Left hindlimb (tissue), 1 donor: ENCODE measurements at places on chromosomes 3 and 15.

GRCh38 chr15:65638681-65639089 is 16.9 kb downstream of the SLC24A1 start:
- DNase-seq, result no peak

GRCh38 chr3:183819831-183820230 is 5.5 kb downstream of the MAP6D1 start:
- DNase-seq, result no peak

DNA sequence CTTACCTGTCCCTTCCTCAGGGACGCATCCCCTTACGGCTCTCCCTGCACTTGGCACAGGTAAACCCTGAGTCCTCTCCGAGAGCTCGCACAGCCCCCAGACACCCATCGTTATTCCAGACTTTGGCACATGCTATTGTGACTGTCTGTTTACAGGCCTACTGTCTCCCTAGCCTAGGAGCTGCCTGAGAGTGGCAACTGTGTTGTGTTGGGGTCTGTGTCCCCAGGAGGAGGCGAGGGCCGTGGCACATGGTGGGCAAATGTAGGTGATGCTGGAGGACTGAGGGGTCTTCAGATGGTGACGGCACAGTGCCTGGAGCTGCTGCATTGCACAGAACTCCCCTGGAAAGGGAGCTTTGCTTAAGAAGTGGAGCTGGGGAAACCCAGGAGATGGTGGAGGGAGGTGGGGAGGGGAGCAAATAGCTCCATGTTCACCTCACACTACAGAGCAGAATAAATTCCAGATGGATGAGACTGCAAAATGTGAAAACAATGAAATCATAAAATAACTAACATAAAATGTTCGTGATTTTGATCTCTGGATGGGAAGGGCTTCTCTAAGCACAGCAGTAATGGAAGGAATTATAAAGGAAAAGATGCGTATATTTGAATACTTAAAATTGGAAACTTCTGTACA is 96.5 kb downstream of the SMAD6 start:
- DNase-seq, result no peak

DNA sequence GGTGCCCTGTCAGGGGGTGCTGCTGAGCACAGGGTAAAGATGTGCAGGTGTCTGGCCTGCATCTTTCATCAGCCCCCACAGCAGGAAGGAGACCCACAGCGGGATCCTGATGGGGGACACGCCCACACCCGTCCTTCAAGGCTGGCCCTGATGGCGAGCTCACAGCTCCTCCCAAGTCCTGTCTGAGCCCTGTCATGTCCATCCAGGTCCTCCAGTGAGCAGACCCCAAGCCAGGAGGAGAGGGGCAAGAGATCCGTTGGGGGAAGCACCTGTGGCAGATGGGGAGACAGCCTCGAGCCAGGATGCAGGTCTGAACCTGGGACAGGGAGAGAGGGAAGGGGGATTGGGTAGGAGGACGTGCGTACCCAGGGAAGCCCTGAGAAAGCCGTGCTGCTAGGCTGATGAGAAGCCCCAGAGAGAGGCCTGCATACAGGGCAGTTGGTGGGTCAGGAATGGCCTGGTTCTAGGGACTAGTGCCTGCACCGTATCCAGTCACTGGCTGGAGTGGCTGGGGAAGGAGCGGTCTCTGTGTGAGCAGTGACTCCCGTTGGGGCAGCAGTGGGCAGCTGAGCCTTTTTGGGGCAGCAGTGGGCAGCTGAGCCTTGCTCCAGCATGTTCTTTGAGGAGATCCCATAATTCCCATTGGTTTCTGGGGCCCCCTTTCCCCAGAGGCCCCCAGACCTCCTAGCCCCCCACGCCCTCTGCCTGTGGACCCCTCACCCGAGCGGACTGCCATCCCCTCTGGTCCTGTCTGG is 133.3 kb upstream of the MEF2A start:
- peak; percentile 26 for DNase-seq
